Forelimb muscle (tissue), 1 donor: ENCODE measurements at places on chromosomes 2 and 18. TPM values are rescaled to one million over a fixed set of nuclear protein-coding genes. Genes with fewer than 3 reads are reported as not detected.

DNA sequence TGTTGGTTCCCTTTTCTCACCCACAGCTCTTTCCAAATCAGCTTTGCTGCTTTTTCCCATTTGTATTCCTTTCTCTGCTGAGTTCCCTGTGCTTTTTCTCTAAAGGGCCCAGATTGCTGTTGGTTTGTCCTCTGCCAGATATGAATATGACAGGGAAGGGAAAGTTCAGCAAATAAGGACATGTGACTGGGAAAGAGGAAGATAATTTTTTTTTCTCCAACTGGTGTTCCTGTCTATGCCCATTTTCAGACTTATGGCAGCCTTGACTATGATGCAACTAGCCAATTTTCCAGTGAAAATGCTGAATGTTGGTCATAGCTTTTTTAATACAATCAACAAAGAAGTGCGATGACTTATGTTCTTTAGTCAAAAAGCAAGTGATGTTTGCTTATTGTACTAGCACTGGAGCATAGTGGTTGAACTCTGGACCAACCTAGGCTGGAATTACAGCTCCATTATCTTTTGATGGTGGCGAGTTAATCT, 7.7 kb downstream of the MDH1 start:
- DNase-seq = no peak

GRCh38 chr2:154706660-154707059, 8.2 kb downstream of the KCNJ3 start:
- DNase-seq = no peak

- DNase-seq = no peak
Observed at GRCh38 chr2:45115181-45115580, 105.9 kb upstream of the SIX2 start.

- no peak for DNase-seq
Observed at GRCh38 chr2:190649798-190650390, 1.0 kb downstream of the NAB1 start.

DNA sequence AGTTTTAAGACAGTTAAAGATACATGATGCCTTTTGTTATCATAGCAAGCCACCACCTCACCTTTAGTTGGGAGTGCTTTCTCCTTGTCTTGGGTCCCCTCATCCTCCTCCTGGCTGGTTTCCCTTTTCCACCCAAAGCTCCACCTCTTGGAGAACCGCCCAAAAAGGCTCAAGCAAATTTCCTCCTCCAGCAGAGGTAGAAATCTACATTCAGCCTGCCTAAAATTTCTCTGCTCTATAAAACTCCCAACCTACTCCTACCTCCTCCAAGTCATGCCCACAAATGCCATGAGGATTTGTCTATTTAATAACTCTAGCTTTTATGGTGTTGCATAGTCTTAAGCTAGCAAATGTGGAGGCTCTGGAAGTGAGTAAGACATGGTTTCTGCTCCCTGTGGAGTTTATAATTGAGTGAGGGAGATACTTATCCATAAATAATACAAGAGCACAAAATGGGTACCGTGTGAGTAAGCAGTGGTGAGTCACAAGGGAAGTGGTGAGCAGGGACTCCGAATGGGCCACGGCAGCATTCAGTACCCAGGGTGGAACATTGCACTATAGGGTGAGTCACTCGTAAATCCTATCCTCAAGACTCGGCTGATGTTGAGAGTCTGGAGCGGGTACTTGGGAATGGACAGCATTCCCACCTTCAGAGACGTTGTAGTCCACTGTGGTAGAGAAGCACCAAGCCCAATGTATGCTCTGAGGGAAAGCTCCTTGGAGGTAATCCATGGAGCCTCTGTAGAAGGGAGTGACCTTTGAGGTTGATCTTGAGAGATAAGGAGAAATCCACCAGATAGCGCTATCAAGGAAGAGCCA, 146.3 kb downstream of the RTN4 start:
- no peak for DNase-seq

GRCh38 chr18:50453014-50453680, 78.3 kb downstream of the SKA1 start:
- no peak for DNase-seq

- no peak for DNase-seq
Observed at GRCh38 chr2:165120740-165121467, 82.9 kb downstream of the SCN3A start.

GRCh38 chr18:49177071-49177470, 226.3 kb upstream of the SMAD7 start:
- no peak for DNase-seq

DNA sequence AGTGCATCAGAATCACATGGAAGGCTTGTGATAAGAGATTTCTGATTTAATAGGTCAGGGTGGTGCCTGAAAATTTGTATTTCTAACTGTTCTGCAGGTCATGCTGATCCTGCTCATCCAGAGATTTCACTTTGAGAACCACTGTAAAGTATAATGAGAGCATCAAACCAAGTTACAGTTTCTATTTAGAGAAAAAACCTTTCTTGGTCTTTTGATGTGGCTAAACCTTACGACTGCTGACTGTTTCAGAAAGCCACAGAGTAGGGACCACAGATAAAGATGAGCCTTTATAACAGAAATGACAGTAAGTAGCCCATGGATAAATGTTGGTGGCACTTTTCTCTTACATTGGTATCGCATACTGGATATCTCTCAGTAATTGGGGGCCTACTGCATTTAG, 109.4 kb upstream of the FANCL start:
- DNase-seq = no peak

GRCh38 chr2:240469239-240469636, 33.8 kb downstream of the GPC1 start:
- DNase-seq = no peak

GRCh38 chr2:70241340-70241739, 7.1 kb downstream of the TIA1 start:
- DNase-seq = no peak

GRCh38 chr2:239381709-239382134, 19.1 kb downstream of the HDAC4 start:
- no peak for DNase-seq

GRCh38 chr2:76953733-76954347, 568.3 kb downstream of the LRRTM4 start:
- peak; percentile 11 for DNase-seq

DNA sequence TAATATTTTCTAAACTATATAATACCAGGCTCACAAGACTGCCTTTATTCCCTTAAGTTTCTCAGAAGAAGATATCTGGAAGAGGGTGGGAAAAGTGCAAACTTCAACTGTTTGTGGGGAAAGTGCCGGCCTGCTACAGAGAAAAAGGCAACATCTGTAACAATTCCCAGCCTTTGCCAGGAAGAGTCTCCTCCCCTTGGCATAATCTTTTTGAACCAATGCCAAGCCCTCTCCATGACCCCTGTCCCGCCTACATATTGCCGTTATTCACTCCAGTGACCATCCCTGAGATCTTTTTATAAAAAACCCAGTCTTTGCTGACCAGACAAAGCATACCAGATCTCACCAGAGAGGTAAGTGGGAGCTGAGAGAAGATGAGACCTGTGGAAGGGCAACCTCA, at the start of gene REG3G:
TSS of gene REG3G (plus strand) at position 282 of the 400 bp plus-strand sequence. CDS start 392 bp downstream, outside the sequence.
- DNase-seq = no peak

DNA sequence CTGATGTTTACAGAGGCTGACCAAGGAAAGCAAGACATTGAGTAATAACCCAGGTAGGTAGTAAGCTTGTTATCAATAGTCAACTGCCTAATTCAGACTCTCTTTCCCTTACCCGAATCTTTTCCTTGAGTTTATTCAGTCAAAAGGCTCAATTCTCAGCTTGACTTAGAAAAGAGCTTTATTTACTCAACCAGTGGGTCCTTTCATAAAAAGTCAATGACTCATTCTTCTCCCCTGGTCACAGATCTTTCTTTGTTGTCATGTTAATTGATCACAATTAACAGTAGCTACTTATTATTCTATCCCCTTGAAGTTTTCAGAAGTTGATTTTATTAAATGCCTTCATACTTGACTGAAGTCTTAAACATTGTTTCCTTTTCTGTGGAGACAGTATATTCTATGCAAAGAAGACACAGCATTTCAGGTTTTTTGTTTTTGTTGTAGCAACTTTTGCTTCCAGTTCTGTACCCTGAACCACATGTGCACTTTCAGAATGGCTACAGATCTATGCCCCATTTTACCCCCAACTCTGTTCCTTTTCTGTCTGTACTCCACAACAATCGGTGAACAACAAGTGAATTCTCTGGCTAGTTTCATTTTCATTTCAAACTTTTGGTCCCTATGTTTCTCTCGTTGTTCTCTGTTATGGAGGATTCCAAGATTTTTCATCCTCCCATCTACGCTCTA, 428.3 kb downstream of the NCKAP5 start:
- DNase-seq = no peak

DNA sequence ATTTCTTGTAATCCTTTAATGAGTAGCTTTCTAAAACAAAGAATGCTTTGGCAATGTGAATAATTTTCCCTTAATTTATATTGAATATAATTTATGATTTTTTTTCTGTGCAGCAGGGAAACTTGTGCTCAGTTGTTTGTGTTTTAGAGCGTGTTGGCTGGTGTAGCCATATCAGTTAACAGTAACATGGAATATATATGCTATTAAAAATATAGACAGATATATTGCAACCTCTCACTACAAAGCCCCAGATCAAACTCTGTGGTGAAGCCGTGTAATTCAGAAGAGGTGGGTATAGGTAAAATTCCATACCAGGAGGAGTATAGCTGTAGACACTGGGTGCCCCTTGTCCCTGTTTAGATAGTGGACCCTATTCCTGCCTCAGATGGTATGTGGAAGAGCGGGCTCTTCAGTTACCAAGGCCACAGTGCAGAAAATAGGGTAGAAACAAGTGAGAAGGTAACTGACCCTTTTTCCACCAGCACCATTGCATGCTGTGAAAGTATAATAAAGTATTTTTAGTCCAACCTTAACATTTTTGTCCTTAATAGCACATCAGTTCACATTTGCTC, 18.1 kb upstream of the RASGRP3 start:
- no peak for DNase-seq

- DNase-seq = no peak
Observed at GRCh38 chr18:10563886-10564285, 38.1 kb downstream of the NAPG start.

CHRND gene
- polyA plus RNA-seq = 180 TPM

PROM2 gene
- polyA plus RNA-seq = 1.5 TPM

POTEC gene
- polyA plus RNA-seq = not detected

ARHGAP28 gene
- polyA plus RNA-seq = 22.5 TPM

ARHGAP25 gene
- 2.6 TPM for polyA plus RNA-seq

CDCA7 gene
- 12.1 TPM for polyA plus RNA-seq

GATA6 gene
- polyA plus RNA-seq = 0.91 TPM
